ENCODE measurements at places on chromosomes 12 and 14.

DNA sequence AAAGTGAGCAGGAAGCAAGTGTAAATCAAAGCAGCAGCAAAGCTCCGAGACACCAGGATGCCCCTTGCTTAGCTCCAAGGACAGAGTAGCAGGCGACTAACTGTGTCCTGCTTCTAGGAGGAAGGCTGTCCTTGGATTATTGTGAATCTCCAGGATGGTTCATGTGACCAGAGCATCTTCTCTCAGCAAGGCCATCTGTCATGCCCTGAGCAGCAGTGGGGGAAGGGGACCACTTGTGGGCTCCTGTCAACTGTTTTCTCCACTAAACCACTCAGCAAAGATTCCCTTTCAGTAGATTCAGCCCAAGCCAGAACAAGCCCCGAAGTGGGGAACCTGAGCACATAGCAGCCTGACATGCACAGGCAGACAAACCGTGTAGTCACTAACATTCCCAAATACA, 19.4 kb downstream of the MAP3K9 start:
- no peak for DNase-seq

DNA sequence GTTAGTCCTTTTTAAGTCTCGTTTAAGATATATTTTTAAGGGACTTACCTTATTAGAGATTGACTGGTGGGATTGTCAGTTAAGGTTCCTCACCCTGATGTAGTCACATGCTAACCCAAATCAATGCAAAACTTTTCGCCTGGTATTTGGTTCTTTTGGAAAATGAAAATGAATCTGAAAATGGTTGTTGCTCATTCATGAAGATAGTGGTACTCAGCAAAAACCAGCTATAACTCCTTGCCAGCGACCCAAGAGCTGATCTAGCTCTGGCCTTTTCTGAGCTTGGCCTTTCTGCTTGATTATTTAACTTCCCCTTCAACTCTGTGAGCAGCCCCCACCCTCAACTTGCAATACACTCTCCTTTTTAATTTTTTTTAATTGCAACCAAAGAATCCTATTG, 85.0 kb upstream of the GTF2A1 start:
- DNase-seq, result no peak

GRCh38 chr14:63737582-63738006, 9.7 kb upstream of the SGPP1 start:
- DNase-seq, result no peak

DNA sequence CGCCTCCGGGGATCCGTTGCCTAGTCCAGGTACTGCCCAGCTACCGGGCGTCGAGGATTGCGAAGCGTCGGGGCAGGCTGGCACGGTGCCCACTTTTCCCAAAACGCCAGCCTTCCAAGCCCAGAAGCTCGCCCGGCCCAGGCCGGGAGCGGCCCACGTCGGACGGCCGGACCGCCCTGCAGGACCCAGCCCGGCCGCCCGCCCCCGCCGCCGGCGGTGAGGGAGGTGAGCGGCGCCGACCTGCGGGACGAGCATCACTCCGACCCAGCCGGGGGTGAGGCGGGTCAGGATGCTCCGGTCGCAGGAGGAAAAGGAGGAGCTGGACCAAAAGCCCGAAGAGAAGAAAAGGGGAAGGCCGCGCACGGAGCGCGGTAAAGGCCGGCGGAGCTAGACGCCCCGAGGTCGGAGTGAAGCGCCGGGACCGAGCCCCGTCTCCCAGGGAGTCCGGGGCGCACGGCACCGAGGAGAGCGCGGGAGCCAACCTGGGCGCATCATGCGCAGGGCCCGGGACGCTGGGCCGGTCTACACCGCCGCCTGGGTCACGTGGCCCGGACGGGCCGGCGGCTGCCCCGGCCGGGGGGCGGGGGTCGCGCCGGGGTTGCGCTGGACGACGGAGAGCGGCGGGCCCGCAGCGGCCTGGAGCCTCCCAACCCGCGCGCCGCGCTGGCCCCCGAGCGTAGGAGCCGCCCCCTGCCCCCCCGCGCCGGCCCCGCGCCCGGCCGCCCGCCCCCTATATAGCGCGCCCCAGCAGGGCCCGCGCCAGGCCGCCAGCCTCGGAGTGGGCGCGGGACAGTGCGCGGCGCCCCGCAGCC, at the start of gene AQP5:
TSS of gene AQP5 (plus strand) at position 762 of the 812 bp plus-strand sequence. CDS start 146 bp downstream, outside the sequence.
- DNase-seq, result no peak

DNA sequence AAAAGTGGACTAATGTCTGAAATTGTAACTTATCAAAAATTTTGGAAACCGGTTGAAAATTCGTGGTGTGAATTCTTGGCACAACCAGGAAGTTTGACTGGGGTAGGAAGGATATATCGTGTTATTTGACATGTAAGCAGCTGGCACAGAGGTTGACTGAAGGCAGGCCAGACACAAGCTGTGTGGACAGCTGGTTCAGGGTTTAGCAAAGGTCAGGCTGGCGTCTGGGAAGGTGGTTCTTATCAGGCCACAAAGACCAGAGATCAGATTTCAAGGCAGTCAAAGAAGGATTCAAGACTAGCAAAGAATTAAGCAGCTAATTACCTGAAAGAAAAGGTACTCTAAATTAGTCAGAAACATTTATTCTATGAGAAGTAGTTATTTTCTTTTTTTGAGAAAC, 450.2 kb upstream of the MDGA2 start:
- DNase-seq, result no peak

DNA sequence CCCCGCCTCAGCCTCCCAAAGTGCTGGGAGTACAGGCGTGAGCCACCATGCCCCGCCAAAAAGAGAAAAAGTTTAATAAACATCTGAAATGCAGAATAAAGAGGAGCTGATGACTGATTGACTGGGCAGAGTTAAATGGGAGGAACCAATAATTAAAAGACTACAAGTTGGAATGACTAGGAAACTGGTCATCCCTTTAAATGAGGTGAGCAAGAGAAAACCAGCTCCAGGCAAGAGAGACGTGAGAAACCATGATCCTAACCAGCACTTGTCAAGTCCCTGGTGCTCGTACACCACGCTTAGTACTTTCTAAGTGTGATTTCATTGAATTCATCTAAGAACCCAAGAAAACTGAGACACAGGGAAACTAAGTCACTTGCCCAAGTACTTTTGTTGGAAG, 47.9 kb downstream of the MAP1LC3B2 start:
- no peak for DNase-seq

DNA sequence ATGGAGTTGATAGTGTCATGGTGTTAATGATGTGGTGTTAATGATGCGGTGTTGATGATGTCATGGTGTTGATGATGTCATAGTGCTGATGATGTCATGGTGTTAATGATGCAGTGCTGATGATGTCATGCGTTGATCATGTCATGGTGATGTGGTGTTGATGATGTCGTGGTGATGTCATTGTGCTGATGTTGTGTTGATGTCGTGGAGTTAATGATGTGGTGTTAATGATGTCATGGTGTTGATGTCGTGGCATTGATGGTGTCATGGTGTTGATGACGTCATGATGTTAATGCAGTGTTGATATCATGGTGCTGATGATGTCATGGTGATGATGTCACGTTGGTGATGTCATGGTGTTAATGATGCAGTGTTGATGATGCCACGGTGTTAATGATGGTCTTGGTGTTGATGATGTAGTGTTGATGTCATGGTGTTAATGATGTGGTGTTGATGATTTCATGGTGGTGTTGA, 49.1 kb upstream of the RIMBP2 start:
- peak; percentile 1 for DNase-seq

- DNase-seq, result no peak
Measured at GRCh38 chr14:101934601-101935150, 29.7 kb upstream of the DYNC1H1 start.

- DNase-seq, result no peak
Measured at GRCh38 chr12:63968673-63969072, 124.2 kb downstream of the SRGAP1 start.
